ENCODE measurements at places on chromosomes 5 and 9. TPM values are rescaled to one million over a fixed set of nuclear protein-coding genes. Genes with fewer than 3 reads are reported as not detected.

- H3K4me1 ChIP-seq: peaks cover 29% of the 10 kb centered on the region
- no peak overlapping the region for H3K27ac ChIP-seq
- no peaks in the 10 kb centered on the region for H3K27me3 ChIP-seq
- no peak for DNase-seq
Measured at GRCh38 chr9:21326526-21327139, 8.6 kb downstream of the KLHL9 start.

DNA sequence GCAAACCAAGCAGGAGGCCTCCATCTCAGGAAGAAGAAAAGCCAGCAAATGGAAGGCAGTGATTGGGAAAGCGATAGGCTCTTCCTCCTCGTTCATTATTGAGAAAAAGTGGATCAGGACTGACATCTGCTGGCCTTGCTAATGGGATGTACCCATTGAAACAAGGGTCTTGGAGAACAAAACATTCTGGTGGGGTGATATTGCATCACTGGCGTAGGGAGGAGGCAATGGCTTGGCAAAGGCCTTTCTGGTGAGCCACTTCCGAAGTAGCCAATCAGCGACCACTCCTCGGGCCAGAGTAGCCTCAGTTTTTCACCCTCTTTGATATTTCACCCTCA, 86.7 kb upstream of the NFIB start:
- H3K27me3 ChIP-seq: peaks cover 3% of the 10 kb centered on the region
- no peaks in the 10 kb centered on the region for H3K4me1 ChIP-seq
- no peak overlapping the region for H3K4me3 ChIP-seq

- peaks cover 16% of the 10 kb centered on the region for H3K4me1 ChIP-seq
- peak overlapping the region; percentile 37 for H3K27ac ChIP-seq
- no peak overlapping the region for H3K4me3 ChIP-seq
- no peaks in the 10 kb centered on the region for H3K36me3 ChIP-seq
- peaks cover 3% of the 10 kb centered on the region for H3K27me3 ChIP-seq
- peak; percentile 17 for DNase-seq
Measured at GRCh38 chr5:424301-425110, 18.5 kb upstream of the EXOC3 start.

DNA sequence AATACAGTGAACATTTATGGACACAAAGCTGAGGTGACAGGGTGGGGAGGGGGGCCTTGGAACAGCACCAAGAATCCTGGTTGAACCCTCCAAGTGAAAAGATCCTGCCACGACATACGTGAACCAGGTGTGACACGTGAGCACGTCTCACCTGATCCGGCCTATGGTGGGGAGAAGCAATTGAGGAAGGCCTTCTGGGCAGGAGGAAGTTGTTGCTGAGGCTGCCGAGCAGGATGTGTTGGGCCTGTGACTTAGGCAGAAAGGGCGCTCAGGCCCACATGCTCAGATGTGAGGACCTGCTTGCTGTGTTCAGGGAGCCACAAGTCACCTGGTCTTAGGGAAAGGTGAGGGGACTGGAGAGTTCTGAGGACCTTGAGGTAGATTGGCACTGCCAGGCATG, 2.5 kb upstream of the MAPK9 start:
- peak overlapping the region; percentile 7 for H3K4me3 ChIP-seq
- peak overlapping the region; percentile 79 for H3K27ac ChIP-seq
- H3K4me1 ChIP-seq: peaks cover 33% of the 10 kb centered on the region
- no peaks in the 10 kb centered on the region for H3K27me3 ChIP-seq
- peaks cover 1% of the 10 kb centered on the region for H3K36me3 ChIP-seq

- no peak overlapping the region for H3K4me3 ChIP-seq
- H3K36me3 ChIP-seq: no peaks in the 10 kb centered on the region
- no peaks in the 10 kb centered on the region for H3K4me1 ChIP-seq
- no peak for DNase-seq
- H3K27me3 ChIP-seq: peaks cover 26% of the 10 kb centered on the region
- no peak overlapping the region for H3K27ac ChIP-seq
Measured at GRCh38 chr5:180690562-180690961, 41.2 kb upstream of the FLT4 start.

DNA sequence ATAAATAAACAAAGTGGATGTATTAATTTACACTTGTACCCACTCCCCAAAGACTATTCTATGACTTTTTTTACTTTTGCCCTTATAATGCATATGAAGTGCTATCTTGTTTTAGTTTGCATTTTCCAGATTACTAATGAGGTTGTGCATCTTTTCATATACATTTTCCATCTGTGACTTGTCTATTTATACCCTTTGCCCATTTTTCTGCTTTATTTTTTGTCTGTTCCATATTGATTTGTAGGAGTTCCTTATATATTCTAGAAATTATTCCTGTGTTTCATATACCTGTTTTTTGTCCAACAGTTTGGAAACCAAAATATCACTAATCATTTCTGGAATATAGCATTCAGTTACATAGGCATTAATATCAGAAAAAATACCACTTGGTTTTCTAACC, 54.0 kb upstream of the SLC30A5 start:
- H3K4me3 ChIP-seq: no peak overlapping the region
- no peaks in the 10 kb centered on the region for H3K4me1 ChIP-seq
- H3K36me3 ChIP-seq: no peaks in the 10 kb centered on the region
- no peak overlapping the region for H3K27ac ChIP-seq

GRCh38 chr5:43281840-43282658, 31.2 kb downstream of the HMGCS1 start:
- H3K4me1 ChIP-seq: no peaks in the 10 kb centered on the region
- H3K27ac ChIP-seq: no peak overlapping the region
- H3K4me3 ChIP-seq: no peak overlapping the region
- no peaks in the 10 kb centered on the region for H3K27me3 ChIP-seq
- peaks cover 9% of the 10 kb centered on the region for H3K36me3 ChIP-seq

DNA sequence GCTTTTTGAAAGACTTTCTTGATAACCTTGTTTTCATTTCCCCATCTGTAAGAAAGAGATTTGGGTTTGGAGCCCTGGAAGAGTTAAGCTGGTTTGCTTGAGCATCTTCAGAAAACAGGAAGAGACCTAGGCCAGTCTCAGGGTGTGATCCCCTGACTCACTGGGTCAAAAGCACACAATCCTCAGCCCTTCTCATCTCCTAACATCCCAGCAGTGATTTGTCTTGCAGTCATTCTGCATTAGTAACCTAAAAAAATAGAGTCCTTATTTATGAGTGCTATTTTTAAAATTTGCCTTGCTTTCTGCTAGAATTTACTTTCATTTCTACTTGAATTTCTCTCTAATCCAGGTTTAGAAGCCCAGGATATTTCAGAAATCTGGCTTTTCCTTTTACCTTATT, 16.4 kb upstream of the ARSB start:
- H3K36me3 ChIP-seq: no peaks in the 10 kb centered on the region
- H3K27ac ChIP-seq: no peak overlapping the region
- peaks cover 17% of the 10 kb centered on the region for H3K27me3 ChIP-seq
- H3K4me1 ChIP-seq: no peaks in the 10 kb centered on the region
- DNase-seq: no peak

DNA sequence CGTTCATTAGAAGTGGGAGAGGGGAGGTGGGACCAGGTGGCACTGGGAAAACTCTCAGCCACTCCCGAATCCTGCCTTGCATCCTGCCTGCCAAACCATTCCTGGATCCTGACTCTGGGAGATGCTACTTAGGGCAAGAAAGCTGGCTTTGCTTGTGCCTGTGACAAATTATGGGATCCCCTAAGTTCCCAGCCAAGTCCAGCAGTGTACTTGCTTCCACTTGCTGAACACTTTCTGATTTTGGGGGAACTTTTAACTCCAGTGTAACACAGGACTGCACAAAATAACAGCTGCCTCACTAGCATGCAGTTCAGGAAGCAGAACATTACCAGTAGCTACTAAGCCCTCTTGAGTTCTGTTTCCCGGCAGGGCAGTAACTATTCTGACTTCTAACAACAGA, 12.5 kb upstream of the NKX2-5 start:
- no peak overlapping the region for H3K4me3 ChIP-seq
- H3K36me3 ChIP-seq: no peaks in the 10 kb centered on the region
- H3K4me1 ChIP-seq: peaks cover 12% of the 10 kb centered on the region
- H3K27ac ChIP-seq: no peak overlapping the region

DNA sequence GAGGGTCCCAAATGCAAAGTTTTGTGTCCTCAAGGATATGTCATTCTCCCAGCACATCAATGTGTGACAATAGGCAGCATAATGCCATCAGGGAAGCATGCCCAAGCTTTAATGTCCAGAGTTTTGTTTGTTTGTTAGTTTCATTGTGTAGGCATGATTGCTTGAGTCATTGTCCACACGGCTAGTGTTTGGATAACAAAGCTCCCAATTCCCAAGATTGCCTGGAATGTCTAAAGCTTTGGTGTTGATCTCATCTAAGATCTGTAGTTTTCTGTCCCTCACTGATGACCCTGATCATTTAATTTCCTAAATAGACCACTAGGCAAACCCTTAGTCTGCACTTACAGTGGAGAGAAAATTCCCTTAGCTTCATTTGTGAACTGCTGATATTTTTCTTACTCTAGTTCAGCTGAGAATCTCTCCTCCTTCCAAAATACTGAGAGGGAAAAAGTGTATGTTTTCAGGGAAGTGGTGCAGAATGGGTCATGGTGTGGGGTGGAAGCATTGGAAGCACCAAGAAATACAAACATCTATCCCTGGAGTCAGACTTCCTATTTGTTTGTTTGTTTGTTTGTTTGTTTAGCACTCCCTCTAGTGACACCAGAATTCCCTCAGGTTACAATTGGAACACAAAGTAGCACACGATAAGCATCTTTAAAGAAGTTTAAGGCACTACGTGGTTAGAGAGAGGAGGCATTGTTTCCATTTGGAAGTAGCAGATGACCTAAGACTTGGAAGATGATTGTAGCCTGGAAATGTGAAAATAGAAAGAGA, 127.1 kb downstream of the PRDM6 start:
- no peak overlapping the region for H3K4me3 ChIP-seq
- H3K36me3 ChIP-seq: no peaks in the 10 kb centered on the region
- H3K27ac ChIP-seq: no peak overlapping the region
- no peaks in the 10 kb centered on the region for H3K4me1 ChIP-seq

- H3K36me3 ChIP-seq: no peaks in the 10 kb centered on the region
- DNase-seq: no peak
- no peak overlapping the region for H3K4me3 ChIP-seq
- H3K27me3 ChIP-seq: peaks cover 5% of the 10 kb centered on the region
- no peak overlapping the region for H3K27ac ChIP-seq
- H3K4me1 ChIP-seq: no peaks in the 10 kb centered on the region
Measured at GRCh38 chr5:67520161-67520908, 323.7 kb upstream of the CD180 start.

- H3K27me3 ChIP-seq: no peaks in the 10 kb centered on the region
- H3K27ac ChIP-seq: peak overlapping the region; percentile 88
- peak; percentile 27 for DNase-seq
- peaks cover 56% of the 10 kb centered on the region for H3K4me1 ChIP-seq
Measured at GRCh38 chr5:134132372-134133187, 18.1 kb downstream of the TCF7 start.

DNA sequence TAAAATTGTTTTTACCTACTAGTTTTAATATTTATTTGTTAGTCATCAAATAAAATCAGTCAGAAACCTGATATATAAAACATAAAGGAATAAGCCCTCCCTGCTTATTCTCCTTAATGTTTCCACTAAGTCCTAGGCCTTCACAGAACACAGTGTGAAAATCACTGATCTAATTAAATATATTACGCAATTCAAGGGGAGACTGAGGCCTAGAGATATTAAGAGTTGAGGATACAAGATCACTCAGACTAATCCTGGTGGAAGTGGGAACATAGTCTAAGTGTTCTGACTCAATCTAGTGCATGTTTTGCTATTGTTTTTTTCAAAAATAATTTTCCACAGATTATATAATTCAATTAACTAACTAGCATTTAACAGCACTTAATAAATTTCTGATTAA, 401.1 kb downstream of the SLCO4C1 start:
- no peaks in the 10 kb centered on the region for H3K27me3 ChIP-seq
- no peaks in the 10 kb centered on the region for H3K36me3 ChIP-seq
- no peaks in the 10 kb centered on the region for H3K4me1 ChIP-seq
- H3K4me3 ChIP-seq: no peak overlapping the region
- no peak for DNase-seq

Gene BARHL1
- not detected for total RNA-seq

Gene MEIKIN
- total RNA-seq: not detected

Gene SDHA
- 90.5 TPM for total RNA-seq

Gene F12
- total RNA-seq: 0.31 TPM

Gene ADGRD2
- not detected for total RNA-seq
